Endothelial cell (in vitro differentiated cells): ENCODE measurements at places on chromosomes 4 and X.

DNA sequence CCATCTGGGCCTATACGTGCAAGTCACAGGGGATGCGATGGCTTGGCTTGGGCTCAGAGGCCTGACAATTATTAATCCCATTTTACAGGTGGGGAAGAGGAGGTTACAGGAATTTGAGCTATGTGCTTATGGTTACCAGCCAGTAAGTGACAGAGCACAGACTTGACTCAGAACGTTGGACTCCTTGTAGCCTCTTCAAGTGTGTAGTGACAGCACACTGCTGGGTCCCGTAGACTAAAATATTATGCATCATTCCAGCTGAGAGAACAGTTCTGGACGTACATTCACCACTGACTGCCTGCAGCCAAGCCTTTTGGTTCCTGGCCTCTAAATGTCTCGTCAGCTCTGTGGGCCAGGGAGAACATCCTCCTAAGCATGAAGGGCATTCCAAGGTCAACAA is 314.5 kb downstream of the GPAT3 start:
- no peak overlapping the region for H3K27ac ChIP-seq
- H3K36me3 ChIP-seq: no peaks in the 10 kb centered on the region

DNA sequence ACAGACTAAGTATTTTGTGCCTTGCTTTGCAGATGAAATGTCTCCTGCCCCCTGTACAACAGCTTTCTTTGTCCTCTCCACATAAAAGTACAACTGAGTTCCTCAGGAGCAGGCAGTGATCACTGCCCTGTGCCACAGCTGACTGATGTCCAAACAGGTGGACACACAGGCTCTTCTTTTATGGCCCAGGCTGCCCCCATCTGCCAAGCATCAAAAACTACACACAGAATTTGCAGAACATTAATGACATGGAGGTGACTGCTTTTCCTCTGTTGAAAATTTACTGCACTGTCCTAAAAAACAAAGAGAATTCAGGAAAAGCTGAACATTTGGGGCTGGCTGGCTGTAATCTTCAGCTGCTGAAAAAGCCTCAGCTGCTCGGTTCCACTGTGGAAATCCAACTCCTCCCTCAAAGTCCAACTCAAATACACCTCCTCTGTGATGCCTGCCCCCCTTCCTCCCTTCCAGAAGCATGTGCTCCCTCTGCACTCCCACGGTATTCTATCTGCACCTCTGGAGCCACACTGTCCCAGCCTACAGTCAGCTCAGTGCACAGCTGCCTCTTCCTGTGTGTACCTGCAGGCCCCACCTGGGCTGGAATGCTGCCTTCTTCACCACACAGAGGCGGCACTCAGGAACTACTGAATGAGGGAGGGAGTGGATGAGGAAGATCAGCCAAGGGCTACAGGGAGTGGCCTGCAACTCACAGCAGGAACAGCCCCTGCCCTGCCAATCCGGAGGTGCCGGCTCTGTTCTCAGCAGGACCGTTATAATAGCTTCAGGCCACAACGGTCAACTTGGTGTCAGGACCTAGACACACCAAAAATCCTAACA is 10.3 kb downstream of the AFAP1 start:
- no peaks in the 10 kb centered on the region for H3K4me1 ChIP-seq
- H3K4me3 ChIP-seq: no peak overlapping the region
- no peaks in the 10 kb centered on the region for H3K27me3 ChIP-seq

DNA sequence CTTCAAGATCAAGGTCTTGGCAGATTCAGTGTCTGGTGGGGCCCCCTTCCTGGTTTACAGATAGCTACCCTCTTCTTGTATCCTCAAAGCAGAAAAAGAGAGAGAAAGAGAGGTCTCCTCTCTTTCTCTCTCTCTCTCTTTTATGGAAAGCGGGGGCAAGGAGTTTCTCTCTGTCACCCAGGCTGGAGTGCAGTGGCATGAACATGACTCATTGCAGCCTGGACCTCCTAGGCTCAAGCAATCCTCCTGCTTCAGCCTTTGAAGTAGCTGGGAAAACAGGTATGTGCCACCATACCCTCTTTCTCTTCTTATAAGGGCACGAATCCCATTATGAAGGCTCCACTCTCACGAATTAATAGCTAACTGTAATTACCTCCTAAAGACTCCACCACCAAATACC is 20.2 kb downstream of the RAB9B start:
- peak overlapping the region; percentile 72 for H3K27ac ChIP-seq
- DNase-seq: no peak
- H3K4me1 ChIP-seq: peaks cover 30% of the 10 kb centered on the region
- H3K36me3 ChIP-seq: no peaks in the 10 kb centered on the region

DNA sequence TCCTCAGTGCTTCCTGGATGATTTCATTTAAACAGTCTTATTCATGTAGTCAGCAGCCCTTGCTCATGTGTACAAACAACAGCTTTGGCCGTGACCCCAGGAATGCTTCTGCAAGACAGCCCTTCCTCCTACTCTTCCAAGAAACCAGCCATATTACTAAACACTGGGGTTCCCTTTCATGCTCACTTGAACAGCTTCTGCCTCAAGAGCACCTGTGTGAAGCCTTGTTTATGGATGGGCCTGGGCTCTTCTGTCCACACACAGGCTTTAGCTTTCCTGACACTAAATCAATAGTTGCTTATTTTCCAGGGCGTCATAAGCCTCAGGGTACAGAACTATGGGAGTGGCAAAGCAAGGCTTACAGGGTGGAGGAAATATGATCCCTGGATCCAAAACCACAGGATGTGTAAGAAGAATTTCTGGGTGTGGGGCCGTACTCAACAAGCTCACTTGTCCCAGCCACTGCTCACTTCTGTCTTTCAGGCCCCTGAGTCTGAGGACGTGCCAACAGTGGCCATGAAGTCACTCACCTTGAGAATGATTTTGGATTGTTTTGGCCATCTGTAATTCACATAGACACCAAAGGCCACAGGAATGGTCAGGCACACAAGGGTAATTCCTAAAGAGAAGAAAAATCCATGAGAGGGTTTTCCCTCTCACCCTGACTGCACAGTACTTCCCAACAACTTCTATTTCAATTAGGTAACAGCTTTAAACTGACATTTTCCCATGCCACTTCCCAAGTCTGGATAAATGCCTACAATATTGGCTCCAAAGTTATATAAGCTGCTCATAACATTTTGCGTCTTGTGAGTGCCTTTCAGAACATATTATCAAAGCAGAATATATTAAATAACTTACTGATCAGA is 17.7 kb downstream of the SLC10A6 start:
- DNase-seq: no peak
- no peak overlapping the region for H3K4me3 ChIP-seq
- H3K4me1 ChIP-seq: peaks cover 2% of the 10 kb centered on the region
- no peak overlapping the region for H3K27ac ChIP-seq

DNA sequence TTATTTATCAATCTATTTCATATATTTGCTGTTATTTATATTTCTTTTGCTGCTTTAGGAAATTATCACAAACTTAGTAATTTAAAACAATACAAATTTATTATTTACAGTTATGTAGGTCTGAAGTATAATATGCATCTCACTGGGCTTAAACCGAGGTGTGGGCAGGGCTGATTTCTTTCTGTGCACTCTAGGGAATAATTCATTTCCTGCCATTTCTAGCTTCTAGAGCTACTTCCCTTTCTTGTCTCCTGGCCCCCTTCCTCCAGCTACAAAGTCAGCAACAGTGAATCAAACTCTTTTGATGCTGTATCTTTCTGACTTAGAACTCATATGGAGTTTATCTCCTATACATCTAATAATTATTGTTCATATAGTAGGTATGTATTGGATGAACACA is 303.5 kb upstream of the ARSJ start:
- DNase-seq: no peak
- H3K4me1 ChIP-seq: no peaks in the 10 kb centered on the region
- H3K27me3 ChIP-seq: peaks cover 1% of the 10 kb centered on the region
- H3K27ac ChIP-seq: no peak overlapping the region

DNA sequence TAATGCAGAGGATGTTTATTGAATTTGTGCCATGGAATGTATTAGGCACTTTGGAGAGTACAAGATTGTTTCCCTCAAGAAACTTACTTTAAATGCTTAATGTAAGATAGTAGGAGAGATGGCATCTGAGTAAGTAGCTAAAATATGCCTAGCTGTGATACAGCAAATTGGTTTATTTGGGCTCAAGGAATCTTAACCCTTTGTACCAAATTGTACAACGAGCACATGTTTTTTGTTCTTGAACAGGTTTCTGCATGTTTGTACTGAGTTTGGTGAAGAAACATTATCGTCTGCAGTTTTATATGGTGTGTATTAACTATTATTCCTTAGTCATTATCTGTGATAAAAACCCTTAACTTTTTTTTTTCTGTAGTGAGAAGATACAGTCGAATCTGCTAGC is 48.6 kb downstream of the CDS1 start:
- H3K4me1 ChIP-seq: no peaks in the 10 kb centered on the region
- no peak overlapping the region for H3K4me3 ChIP-seq
- H3K36me3 ChIP-seq: peaks cover 4% of the 10 kb centered on the region
- no peak overlapping the region for H3K27ac ChIP-seq
- H3K27me3 ChIP-seq: no peaks in the 10 kb centered on the region
- no peak for DNase-seq

DNA sequence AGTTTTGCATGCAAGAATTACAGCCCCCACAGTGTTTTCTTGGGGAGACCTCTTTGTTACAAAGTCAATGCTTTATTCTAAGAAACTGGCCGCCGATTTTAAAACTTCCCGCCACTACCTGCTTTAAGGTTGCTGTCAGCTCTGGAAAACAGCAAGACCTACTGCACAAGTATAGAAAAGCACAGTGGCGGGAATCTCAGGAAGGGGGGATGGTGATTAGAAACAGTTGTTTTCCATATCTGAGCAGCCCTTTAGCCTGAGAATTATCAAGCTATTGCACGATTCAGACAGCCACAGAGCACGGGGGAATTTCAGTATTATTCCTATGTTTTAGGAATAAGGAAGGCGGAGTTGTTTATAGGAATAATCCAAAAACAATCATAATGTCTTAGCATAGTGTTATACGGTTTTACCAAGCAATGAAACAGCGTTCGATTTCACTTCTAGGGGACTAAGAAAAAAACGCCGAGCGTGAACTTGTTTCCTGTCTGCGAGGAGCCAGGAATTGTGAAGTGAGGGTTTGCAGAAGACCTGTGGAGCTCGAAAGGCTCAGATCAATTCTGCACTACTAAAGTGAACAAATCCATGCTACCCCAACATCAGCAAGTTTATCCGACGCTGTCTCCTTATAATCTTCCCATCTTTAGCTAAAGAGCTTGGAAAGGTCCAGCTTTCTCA is 81.3 kb downstream of the HMGN5 start:
- no peaks in the 10 kb centered on the region for H3K36me3 ChIP-seq
- H3K4me1 ChIP-seq: peaks cover 3% of the 10 kb centered on the region
- no peaks in the 10 kb centered on the region for H3K27me3 ChIP-seq
- no peak for DNase-seq
- peak overlapping the region; percentile 64 for H3K27ac ChIP-seq

DNA sequence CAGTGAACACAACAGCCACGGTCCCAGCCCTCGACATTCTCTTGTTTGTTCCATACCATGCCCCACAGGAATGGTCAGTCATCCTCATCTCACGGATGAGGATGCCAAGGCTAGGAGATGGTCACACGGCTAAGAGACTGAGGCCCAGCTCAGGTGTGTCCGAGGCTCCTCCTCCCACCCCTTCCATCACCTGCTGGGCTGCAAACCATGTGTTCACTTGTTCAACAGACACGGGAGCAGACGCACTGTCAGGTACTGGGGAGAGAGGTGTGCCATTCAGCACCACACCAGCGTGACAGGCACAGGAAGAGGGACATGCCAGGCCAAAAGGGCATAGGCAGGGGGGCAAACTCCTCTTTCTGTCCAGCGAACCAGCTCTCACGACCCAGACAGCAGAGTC is 45.9 kb downstream of the ABLIM2 start:
- no peak overlapping the region for H3K4me3 ChIP-seq
- no peaks in the 10 kb centered on the region for H3K36me3 ChIP-seq
- no peak for DNase-seq
- peaks cover 16% of the 10 kb centered on the region for H3K27me3 ChIP-seq
- no peaks in the 10 kb centered on the region for H3K4me1 ChIP-seq
- no peak overlapping the region for H3K27ac ChIP-seq
